Activated CD4-positive, alpha-beta T cell treated with anti-CD3 and anti-CD28 coated beads for 24 hours (primary cell): ENCODE measurements at places on chromosomes 13 and 19.

DNA sequence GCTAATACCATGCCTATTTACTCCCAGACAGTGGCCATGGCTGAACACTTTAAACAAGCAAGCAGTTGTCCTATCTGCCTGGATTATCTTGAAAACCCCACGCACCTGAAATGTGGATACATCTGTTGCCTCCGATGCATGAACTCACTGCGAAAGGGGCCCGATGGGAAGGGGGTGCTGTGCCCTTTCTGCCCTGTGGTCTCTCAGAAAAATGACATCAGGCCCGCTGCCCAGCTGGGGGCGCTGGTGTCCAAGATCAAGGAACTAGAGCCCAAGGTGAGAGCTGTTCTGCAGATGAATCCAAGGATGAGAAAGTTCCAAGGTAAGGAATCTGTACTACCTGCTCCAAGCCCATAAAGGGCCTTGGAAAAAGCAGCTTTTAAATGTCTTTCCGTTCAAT, 8.6 kb downstream of the RFPL4AL1 start:
- DNase-seq: no peak

- DNase-seq: no peak
Measured at GRCh38 chr19:1618157-1619093, 13.2 kb upstream of the UQCR11 start.

- DNase-seq: no peak
Measured at GRCh38 chr13:27080018-27080948, 91.3 kb downstream of the USP12 start.

GRCh38 chr19:19076476-19076875, 12.7 kb downstream of the SLC25A42 start:
- no peak for DNase-seq

GRCh38 chr13:77398825-77399620, 72.1 kb upstream of the MYCBP2 start:
- DNase-seq: no peak

GRCh38 chr13:66895320-66895719, 334.8 kb downstream of the PCDH9 start:
- DNase-seq: no peak

DNA sequence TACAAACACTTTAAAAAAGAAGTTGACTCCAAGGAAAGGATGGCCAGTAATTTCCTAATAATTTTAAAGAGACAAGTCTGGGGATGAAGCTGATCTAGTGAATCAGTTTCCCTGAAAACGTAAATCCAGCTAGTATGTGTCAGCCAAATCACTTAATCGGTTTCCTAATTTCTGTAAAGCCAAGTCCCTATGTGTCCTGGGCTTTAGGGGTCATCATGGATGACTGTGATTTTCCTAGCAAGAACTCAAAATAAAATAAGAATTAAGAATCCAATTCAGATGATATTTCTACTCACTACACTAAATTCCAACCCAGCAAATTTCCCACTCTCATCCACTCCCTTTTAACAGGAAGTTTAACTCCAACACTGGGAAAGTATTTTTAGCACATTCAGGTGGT, 35.9 kb downstream of the ELF1 start:
- DNase-seq: no peak

DNA sequence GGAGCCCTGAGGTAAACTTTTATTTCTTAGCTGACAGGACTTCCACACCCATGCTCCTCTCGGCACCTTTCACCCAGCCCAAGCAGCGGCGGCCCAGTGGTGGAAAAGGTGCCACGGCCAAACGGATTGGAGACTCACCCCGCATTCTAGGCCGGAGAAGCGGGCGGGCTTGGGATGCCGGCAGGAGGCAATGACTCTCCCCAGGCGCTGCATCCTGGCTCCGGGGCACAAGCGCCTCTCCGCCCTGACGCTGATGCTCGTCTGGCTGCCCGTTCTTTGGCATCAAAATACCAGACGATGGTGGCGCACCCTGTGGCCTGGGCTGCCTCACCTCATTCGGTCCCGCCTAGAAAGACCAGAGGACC, 6.7 kb upstream of the ZNF606 start:
- no peak for DNase-seq

DNA sequence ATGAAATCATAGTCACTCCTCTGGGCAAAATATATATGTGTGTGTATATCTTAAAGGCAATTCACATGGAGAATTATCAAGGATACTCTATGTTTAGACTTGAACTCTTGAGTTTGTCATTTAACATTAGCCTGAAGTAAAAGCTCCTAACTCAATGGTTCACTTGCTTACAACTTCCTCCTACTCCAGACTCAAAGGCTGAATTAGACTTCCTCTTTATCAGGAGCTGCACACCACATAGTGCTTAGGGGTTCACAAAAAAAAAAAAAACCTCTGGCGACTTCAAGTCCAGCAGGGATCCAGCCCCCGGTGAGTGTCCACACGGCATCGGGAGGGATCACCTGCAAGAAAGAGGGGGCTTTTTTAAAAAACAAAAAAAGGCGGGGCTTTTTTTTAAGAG, 68.2 kb upstream of the LSM14A start:
- DNase-seq: no peak
